Articular chondrocyte of knee joint (primary cell): ENCODE measurements at places on chromosomes 11 and 22. TPM values are rescaled to one million over a fixed set of nuclear protein-coding genes. Genes with fewer than 3 reads are reported as not detected.

HTR3A gene
- not detected in 2 replicates for total RNA-seq

DLG2 gene
- total RNA-seq: 3.5 and 5.8 TPM in 2 replicates

GGTLC3 gene
- not detected in 2 replicates for total RNA-seq

ACR gene
- total RNA-seq: not detected in 2 replicates

TMPRSS13 gene
- not detected in 2 replicates for total RNA-seq

GAL3ST3 gene
- total RNA-seq: 0.32 TPM in 1 of 2 replicates, not detected in the other

OR6T1 gene
- not detected in 2 replicates for total RNA-seq

CHADL gene
- total RNA-seq: 0.78 and 1.5 TPM in 2 replicates

CATSPERZ gene
- 0.13 TPM in 1 of 2 replicates, not detected in the other for total RNA-seq

BARX2 gene
- not detected in 2 replicates for total RNA-seq

XPNPEP3 gene
- 15.3 and 16.0 TPM in 2 replicates for total RNA-seq

GLYATL2 gene
- total RNA-seq: 0.65 and 1.5 TPM in 2 replicates

NEFH gene
- 0.22 and 0.39 TPM in 2 replicates for total RNA-seq

BBOX1 gene
- 0.11 TPM in 1 of 2 replicates, not detected in the other for total RNA-seq

GLYAT gene
- not detected in 2 replicates for total RNA-seq

TSPAN32 gene
- 1.4 and 3.5 TPM in 2 replicates for total RNA-seq

FGF4 gene
- not detected in 2 replicates for total RNA-seq

PNPLA3 gene
- total RNA-seq: 2.4 and 8.2 TPM in 2 replicates

DNHD1 gene
- total RNA-seq: 7.9 and 9.3 TPM in 2 replicates

FOLR2 gene
- total RNA-seq: not detected in 2 replicates

AMPD3 gene
- 8.4 and 12.0 TPM in 2 replicates for total RNA-seq

OR2AT4 gene
- total RNA-seq: not detected in 2 replicates

TPBGL gene
- total RNA-seq: 0.11 TPM in 1 of 2 replicates, not detected in the other

ART1 gene
- total RNA-seq: not detected in 2 replicates

CARNS1 gene
- total RNA-seq: 0.97 and 1.2 TPM in 2 replicates

ADORA2A gene
- total RNA-seq: 0.32 and 1.3 TPM in 2 replicates

VSTM5 gene
- 0.39 and 0.86 TPM in 2 replicates for total RNA-seq

PISD gene
- 16.9 and 22.6 TPM in 2 replicates for total RNA-seq

TEX54 gene
- not detected in 2 replicates for total RNA-seq
